ENCODE measurements at places on chromosomes 3 and 15.

DNA sequence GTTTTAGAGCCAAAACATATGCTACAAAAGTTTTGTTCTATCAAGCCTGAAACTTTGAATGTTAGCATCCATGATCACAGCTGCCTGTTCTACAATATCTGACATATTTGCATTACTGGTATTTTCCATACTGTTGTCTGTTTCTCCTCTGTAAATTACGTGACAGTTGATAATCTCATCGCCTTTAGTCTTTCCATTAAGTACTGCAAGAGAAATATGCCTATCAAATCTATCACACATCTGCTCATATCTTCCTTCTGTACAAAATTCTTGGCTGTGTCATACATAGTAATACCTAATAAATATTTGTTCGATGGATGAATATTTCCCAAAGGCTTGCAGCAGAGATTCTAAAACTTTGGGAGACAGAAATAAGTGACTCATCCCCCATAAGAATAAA, 717.3 kb downstream of the OTOL1 start:
- DNase-seq = no peak

DNA sequence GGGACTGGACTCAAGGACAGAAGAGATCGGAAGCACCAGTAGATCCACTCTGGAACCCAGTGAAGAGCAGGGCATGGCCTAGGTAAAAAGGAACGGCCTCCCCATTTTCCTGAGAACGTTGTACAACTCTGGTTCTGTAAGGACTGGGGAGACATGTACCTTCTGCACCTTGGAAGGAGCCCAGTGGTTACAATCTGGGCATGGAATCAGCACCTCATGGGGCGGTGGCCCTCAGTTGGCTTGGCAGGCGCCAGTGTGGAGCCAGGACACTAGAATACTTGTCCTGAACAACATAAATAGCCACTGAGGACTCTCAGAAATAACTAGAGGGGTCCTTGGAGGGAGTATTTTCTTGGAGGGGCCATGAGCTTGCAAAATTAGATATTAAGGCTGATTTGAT, 25.6 kb downstream of the EAF1 start:
- no peak for DNase-seq

- no peak for DNase-seq
Observed at GRCh38 chr3:4754180-4755086, 224.8 kb upstream of the BHLHE40 start.

GRCh38 chr3:10845839-10846656, 30.0 kb downstream of the SLC6A11 start:
- no peak for DNase-seq

DNA sequence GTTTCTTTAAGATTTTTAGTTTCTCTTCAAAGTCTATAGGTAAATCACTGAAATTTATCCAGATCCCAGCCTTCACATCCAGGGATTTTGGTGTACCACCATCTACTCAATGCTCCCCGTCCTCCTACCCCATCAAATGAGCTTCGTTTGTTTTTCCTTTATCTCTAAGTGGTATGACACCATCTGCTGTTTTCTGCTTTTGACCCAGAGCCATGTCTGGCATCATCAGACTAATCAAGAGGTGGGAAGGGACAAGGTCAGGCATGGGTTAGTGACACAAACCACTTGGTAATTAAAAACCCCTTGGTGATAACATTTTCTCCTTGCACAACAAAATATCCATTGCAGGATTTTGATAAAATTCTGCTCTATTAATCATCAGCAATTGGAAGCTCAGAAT, 92.7 kb upstream of the GOLGA8J start:
- no peak for DNase-seq

DNA sequence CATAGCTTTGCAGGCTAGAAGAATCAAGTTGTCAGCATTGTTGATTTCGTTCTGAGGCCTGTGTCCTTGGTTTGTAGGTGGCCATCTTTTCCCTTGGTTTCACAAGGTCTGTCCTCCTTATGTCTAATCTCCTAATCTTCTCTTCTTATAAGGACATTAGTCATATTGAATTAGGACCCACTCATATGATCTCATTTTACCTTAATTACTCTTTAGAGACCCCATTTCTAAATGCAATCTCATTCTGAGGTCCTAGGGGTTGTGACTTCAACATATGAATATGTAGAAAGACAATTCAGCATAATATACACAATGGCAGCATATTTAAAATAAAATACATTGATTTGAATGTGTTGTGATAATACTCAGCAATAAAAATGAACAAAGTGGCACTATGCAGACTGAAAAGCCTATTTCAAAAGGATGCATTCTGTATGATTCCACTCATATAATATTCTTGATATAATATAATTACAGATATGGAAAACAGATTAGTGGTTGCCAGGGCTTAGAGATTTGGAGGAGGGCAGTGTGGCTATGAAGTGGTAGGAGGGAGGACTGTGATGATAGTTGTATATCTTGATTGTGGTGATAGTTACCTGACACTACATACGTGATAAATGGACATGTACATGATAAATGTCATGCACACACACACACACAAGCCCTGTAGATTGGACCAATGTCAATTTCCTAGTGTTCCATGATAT, 431.0 kb downstream of the EPHA6 start:
- no peak for DNase-seq

DNA sequence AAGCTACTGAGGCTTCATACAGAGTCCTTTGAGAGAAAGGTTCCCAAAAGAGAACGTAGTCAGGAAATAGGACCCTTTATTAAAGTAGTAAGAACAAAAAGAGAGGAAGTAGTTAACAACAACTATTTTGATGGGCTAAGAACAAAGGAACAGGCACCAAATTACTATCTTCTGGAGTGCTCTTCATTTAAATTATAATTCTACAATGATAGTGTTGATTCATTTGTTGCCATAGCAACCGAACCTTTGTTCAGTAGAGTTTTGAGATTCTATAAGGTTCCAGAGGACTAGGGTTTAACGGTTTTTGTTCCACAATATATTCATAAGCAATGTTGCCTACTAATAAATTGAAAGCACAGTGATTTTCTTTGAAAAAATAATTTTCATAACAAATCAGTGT, 78.8 kb downstream of the CMSS1 start:
- DNase-seq = no peak

DNA sequence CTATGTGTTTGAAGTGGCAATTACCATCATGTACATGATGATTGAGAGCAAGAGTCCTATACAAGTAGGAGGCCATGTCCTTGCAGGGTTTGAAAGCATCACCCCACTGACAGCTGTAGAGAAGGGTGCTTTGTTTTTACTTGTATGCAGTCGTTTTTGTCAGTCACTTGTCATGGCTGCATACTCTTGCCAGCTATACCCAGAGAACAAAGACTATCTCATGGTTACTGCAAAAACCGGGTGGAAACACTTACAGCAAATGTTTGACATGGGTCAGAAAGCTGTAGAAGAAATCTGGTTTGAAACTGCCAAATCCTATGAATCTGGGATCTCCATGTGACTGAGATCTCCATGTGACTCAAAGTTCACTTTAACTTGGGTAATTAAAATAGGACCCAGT, 6.9 kb upstream of the PSMA4 start:
- no peak for DNase-seq

DNA sequence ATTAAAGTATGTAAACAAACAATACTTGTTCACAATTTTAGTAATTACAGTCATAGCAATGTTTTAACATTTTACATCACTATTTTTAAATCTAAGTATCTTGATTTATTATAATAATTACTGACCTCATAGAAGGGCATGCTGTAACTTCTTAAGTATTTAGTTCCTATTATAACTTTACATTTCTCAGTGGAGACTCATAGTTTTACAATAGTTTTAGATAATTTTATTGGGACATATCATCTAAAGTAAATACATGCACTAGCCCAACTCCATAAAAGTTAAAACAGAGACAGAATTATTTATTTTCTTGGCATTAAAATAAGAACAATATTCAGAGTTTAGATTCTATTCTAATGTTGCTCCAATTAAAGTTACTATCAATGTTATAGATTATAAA, 466.5 kb upstream of the BCHE start:
- no peak for DNase-seq

GRCh38 chr3:14333215-14333614, 69.2 kb upstream of the SLC6A6 start:
- no peak for DNase-seq

- no peak for DNase-seq
Observed at GRCh38 chr3:123559040-123559861, 25.6 kb downstream of the HACD2 start.

GRCh38 chr3:107275511-107275910, 101.7 kb upstream of the CCDC54 start:
- DNase-seq = no peak

DNA sequence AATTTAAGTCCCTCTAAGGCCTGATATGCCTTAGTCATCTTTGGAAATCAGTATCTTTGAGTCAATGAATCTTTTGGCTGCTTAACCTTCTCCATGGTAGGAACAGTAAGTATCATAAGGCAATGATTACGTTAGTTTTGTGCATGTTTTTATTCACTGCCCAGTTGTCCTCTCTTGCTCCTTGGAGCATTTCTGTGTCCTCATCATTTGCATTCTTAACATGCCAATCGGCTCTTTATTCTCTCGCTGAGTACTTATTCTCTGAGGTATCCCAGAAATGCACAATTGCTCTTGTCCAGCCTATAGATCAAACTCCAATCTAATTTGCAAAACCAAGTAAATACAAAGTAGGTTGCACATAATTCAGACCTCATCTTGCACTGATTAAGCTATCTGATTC, 405.0 kb upstream of the IL12A start:
- no peak for DNase-seq

DNA sequence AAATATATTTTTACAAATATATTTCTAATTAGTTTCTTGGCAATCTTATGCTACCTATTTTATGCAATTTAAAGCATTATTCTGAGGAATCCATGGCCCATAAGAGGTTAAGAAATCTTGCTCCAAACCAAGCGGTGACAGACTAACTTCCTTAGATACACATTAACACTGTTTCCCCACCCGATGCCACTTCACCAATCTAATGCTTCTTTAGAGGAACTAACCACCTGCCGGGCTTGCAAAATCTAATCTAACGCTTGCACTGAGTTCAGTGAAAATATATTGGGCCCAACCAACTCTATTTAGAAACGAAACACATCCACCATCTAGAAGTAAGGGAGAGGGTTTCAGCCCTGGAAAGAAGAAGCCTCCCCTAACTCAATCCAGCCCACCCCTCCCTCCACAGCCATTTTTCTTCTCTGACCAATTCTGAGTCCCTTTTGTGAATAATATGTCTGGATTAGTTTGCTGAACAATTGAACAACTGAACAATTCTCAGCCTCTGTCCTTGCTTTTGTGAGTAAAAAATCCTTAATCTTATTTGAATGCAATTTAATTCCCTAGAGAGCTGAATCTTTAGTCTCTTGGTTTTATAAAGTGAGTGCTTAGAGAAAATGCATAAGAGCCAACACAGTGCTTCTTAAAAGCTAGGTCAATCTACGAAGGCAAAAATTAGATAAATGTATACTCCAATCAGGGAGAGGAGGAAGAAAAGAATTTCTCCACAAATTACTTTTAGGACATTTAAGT, 150.4 kb upstream of the ADAMTS9 start:
- DNase-seq = no peak

DNA sequence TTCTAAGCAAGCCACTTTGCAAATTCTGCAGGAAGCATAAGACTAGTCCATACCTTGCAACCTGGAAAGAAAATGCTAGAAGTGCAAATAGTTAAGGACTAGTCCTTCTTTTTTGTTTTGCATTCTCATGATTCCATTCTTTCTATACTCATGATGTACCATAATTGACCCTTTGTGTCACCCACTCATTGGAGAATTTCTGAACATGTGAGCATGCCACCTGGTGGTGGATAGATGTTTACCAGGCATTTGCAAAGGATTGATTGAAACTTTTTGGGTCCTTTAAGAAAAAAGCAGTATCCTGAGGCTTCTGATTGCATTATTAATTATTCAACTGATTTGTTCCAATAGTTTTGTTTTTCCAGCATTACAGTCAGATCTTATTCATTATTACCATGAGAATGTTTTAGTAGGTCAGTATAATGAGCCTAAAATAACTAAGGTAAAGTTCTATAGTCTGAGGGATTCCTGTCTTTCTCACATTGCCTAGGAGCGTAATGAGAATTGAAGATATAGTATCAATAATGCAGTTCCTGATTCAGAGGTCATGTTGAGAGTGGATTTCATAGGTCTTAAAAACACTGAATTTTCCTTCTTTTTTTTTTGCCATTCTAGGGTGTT, 20.2 kb upstream of the DIPK2A start:
- DNase-seq = no peak

DNA sequence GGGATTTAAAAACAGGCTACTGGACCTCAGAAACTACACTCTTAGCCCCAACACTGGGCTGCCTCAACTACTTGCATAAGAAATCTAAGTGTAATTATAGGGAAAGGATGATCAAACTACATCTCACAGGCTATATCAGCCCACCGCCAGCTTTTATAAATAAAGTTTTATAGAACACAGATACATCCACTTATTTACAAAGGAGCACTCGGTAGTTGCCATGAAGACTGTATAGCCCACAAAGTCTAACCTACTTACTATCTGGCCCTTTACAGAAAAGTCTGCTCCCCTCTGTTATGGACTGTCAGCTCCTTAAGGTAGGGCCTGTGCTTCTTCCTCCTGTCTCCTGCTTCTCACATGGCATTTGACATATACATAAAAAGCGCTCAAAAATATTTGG, 9.5 kb downstream of the OSBPL10 start:
- no peak for DNase-seq

DNA sequence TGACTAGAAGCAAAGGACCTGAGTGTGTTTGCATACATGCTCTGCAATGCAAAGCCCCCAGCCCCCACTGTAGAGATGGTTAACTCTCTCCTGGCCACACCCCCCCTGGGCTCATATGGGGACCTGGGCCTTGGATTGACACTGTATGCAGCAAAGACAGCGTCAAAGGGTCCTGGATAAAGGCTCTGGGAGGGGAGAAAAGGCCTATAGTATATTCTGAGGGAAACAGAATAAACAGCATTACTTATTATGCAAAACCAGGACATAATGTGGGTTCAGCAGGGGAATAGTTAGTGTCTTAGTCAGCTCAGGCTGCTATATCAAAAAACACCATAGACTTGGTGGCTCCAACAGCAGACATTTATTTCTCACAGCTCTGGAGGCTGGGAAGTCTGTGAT, 158.7 kb downstream of the APBA2 start:
- no peak for DNase-seq

DNA sequence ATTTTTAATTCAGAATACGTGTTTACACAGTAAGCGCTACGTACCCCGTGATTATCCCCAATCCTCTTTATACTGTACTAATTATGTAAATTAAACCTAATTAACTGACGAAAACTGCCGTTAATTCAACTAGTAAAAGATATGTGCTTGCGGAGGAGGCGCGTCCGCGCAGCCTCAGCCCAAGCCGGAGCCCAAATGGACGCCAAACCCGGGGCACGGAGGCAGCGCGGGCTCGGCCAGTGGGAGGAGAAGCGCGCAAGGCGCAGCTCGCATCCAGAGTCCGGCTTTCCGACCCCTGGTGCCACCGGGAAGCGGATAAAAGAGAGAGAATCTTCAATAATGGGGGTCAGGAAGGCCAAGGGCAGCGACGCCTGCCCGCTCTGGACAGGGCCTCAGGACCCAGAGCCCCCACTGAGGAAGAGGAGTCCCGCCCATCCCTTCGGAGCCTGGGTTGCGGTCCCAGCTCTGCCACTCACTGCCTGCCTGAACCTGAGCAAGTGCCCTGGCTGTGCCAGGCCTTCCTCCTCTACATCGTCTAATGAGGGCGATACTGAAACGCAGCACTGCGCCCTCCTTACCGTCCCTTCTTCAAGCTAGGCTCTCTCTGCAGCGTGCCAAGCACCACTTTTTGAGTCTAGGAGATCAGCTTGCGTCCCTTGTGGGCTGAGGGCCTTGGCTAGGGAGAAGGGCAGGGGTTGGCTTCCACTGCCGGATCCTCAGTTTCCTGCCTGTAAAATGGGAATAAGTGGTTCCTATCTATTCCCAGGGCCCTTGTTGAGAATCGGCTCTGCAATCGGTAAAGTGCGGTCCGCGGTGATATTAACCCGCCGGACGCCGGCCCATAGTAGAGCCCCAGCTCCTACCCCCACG, 5.0 kb upstream of the SKOR1 start:
- DNase-seq = no peak
